ENCODE measurements at places on chromosomes 7 and 10.

DNA sequence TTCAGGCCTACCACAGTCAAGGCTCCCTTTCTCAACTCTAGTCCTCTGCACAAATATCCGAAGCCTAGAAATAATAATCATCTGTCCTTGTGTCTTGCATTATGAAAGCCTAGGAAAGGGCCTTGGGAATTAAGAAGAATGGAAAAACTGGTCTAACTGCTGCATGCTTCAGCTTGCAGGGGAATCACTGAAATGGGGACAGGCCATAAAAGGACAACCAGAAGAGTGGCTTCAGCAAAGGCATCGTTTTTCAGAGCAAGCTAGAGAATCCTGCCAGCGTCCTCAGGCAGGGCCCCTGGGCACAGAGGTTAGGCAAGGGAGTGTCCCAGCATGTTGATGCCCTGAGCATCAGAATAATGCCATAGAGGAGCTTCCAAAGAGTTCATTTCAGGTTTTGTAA, 13.2 kb downstream of the ERVW-1 start:
- DNase-seq, result no peak

- no peak for DNase-seq
Measured at GRCh38 chr7:36400036-36400435, 10.4 kb downstream of the ANLN start.

GRCh38 chr7:133536450-133536849, 283.6 kb downstream of the EXOC4 start:
- no peak for DNase-seq

GRCh38 chr7:11698384-11698871, 133.6 kb downstream of the THSD7A start:
- DNase-seq, result no peak

DNA sequence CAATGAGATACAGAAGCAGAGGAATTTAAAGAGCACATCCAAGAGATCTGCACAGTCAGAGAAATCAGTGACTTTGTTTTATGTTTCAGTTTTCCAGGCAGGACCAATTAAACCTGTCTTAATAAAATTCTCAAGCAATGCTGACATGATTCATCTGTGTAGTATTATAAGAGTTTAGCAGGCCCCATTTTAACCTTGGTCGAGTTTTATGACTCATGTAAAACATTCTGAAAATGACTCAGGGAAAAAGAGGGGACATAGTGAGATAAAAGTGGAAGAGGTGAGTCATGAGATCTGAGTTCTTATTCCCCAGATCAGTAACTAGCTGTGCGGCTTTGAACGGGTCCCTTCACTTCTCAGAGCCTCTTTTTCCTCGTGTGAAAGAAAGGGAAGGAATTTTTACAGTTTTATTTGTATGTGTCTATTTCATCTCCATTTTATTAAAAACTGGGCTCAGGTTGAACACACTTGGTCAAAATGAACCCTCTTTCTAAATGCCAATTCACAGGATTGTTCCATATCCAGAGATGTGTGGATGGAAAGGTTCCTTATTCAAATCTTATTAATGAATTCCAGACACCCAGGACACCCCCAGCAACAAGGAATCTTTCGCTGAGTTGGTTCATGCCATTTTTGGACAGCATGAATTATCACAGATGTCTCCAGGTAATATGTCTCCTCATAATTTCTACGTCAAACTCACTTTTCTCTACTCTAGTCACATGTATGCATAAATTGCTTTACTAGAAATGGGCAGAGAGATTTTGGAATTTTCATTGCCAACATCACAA, 143.2 kb downstream of the JAZF1 start:
- DNase-seq, result no peak

GRCh38 chr7:159136846-159137245, 7.8 kb downstream of the VIPR2 start:
- no peak for DNase-seq

- no peak for DNase-seq
Measured at GRCh38 chr7:128129224-128129864, 98.1 kb upstream of the LRRC4 start.

- no peak for DNase-seq
Measured at GRCh38 chr7:52962402-52963076, 72.9 kb upstream of the POM121L12 start.

DNA sequence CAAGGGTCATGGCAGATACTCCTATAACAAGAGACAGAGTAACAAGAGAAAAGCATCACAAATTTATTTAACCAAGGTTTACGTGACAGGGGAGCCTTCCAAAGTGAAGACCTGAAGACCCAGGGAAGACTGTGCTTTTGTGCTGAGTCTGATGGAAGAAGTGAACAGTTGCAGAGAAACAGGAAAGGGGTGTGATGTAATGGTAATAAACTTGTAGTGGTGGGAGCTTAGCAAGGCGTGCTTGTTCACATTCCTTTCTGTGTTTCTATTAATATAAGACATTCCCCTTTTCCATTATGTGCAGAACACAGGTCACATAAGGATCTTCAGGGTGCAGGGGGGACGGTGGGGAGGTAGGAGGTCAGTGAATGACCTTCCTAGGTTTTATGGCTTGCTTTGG, 25.5 kb upstream of the C10orf67 start:
- no peak for DNase-seq

- no peak for DNase-seq
Measured at GRCh38 chr10:27601503-27601902, 97.4 kb downstream of the RAB18 start.

DNA sequence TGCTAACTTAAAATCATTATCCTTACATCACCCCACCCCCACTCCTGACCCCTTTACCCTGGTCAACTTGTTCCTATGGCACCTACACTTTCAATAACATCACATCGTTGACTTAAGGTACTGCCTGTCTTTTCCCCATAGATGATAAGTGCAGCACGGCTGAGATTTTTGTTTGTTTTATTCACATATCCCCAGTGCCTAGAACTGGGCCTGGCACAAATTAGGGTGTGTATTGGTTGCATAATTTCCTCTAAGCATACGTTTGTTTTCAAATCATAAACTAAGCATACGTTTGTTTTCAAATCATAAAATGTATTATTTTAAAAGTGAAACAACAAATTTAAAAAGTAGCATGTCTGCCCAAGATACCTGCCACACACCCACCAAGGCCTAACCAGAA, 35.3 kb downstream of the ANXA11 start:
- DNase-seq, result no peak

All from RWPE2 (cell line).